ENCODE measurements at places on chromosomes 2 and 18.

DNA sequence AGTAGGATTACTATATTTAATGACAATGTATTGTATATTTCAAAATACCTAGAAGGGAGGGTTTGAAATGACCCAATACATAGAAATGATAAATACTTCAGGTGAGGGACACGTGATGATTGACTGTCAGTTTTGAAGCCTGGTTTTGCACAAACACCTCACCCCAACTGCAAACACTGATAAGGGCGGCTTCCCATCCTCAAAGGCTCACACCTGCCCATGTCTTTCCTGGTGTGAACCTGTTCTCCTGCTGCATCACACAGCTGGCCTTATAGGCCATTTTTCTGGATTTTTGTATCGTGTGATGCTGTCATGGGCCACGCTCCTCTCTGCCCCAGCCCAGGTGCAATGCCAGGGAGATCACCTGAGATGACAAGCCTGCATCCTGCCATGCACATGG, 166.5 kb upstream of the NCK2 start:
- no peak for DNase-seq

DNA sequence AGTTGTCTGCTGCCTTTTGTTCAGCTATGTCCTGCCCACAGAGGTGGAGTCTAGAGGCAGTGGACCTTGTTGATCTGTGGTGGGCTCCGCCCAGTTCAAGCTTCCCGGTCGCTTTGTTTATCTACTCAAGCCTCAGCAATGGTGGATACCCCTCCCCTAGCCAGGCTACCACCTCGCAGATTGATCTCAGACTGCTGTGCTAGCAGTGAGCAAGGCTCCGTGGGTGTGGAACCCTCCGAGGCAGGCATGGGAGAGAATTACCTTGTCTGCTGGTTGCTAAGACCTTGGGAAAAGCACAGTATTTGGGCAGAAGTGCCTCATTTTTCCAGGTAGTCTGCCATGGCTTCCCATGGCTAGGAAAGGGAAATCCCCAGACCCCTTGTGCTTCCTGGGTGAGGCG, 146.0 kb downstream of the KCNJ3 start:
- no peak for DNase-seq

GRCh38 chr2:134079373-134079772, 174.5 kb upstream of the MGAT5 start:
- DNase-seq, result no peak

DNA sequence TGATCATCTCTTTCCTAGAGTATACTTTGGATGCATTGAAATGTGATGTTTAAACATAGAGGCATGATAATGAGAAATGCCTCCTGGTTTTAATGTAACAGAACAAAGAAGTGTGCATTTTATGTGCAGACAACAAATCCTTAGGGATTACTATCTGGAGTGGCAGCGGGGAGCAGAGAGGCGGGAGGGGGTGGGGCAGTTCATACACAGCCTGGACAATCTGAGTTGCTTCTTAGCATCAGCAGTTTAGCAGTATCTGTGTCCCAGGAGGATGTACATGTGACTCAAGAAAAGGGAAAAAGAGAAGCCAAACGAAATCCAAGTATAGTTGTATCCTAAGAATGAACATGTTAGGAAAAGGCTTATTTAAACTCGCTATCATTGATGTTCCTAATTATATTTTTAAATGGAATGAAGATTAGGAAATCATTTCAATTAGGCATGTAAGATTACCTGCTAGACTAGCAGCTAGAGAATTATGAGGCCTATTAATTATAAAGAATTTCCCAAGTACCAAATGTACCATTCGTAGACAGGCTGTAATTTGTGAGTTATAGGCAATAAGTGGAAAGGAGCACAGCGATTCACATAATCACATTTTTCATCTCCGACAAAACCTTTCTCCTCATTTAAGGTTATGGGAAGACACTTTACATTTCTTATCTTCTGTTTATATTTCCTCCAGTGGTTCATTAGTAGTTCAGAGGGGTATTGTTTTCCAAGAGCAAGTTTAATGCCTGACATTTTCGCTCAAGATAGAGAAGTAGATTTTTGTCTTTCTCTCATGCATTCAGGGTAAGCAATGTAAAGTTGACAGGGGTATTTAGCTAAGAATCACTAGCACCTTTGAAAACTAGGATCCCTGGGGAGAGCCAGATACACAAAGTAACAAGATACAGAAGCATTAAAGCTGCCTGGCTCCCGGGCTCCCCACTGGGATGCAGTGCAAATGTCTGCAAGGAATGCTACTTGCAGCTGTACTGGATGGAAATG, 141.3 kb upstream of the NOSTRIN start:
- no peak for DNase-seq

GRCh38 chr18:23204589-23205235, 69.4 kb downstream of the CABLES1 start:
- no peak for DNase-seq

DNA sequence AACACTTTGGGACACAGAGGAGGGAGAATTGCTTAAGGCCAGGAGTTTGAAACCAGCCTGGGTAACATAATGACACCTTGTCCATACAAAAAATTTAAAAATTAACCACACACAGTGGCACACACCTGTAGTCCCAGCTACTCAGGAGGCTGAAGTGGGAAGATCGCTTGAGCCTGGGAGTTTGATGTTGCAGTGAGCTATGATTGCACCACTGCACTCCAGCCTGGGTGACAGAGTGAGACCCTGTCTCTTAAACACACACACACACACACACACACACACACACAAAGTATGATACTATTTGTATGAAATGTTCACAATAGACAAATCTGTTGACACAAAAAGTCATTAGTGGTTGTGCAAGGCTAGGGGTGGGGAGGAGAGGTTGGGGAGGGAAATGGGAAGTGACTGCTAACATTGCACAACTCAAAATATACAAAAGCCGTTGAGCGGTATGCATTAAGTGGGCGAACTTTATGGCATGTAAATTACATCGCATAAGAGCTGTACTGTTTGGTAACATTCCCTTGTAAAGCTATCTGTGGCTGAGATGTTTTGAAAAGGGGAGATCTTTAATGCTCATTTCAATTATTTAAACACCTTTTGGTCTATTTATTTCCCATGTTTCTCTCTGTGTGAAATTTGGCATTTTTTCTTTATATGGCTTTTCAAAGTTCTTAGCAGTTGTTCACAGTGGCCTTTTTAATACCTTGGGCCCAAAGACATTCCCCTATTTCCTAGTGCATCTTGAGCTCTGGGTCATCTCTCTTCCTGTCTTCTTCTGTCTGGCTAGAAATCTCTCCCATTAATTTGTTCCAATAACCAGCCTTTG, 58.9 kb upstream of the ZNF516 start:
- DNase-seq, result no peak
